ENCODE measurements at places on chromosomes 5 and 9.

DNA sequence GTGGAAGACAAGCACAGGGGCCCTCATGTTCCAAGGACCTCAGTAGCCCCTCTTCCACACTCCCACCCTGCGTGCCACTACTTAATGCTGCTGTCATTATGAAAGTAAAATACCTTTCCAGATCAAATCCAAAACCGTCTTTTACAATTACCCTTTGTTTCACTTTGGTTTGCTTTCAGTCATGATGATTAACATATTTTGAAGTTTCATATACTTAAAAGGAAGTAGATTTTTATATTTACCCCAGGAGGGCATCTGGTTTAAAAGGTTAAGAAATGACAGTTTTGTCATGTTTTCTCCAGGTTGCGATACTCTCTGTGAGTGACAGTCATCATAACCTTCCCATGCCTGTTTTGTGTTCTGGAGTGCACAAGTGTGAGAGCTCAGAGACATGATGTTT, 13.5 kb upstream of the MAP1B start:
- DNase-seq = peak; percentile 16
- H3K27ac ChIP-seq = no peak overlapping the region
- H3K36me3 ChIP-seq = no peaks in the 10 kb centered on the region
- H3K27me3 ChIP-seq = no peaks in the 10 kb centered on the region
- no peak overlapping the region for H3K4me3 ChIP-seq

DNA sequence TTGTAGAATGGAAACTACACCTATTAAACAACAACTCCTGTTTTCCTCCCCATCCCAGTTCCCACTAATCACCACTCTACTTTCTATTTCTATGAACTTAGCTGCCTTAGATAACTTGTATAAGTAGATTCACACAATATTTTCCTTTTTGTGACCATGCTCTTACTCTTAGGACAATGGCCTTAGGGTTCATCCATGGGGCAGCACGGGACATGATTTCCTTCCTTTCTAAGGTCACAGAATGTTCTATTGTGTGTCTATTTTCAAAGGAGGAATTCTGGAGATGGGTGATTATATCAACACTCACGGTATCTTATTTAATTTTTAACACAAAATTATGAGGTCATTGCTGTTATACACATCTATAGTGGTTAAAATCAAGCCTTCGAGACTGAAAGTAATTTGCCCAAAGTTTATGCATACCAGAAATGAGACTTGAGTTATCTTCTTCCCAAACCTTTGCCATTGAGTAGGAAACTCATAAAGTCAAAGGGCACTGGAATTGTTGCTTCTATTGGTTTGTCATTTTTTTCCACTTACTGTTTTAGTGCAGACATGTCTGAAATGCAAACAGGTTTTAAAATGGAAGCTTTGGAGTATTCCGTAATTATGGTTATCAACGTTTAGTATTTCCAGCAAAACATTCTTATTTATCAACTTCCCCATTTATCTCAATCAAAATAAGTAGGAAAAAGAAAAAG, 23.6 kb downstream of the CTSL start:
- no peaks in the 10 kb centered on the region for H3K4me1 ChIP-seq
- no peak overlapping the region for H3K4me3 ChIP-seq
- H3K27ac ChIP-seq = no peak overlapping the region
- H3K27me3 ChIP-seq = peaks cover 3% of the 10 kb centered on the region
- DNase-seq = no peak

DNA sequence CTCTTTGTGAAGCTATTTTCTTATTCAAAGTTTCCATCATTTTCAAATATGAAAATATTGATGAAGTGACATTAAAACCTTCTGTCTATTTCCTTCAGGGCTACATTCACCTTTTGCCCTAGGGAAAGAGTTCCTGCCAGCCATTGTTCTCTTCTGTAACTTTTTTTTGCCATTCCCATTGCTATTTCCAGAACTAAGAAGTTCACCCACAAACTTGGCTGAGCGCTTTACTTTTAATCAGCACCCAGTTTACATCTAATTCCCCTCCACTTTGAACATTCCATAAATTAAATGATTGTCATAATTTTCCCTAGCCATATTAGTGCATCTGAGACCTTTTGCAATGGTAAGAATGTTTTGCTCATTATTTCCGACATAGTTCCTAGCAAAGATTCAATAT, 4.4 kb downstream of the IL33 start:
- no peaks in the 10 kb centered on the region for H3K36me3 ChIP-seq
- no peak overlapping the region for H3K27ac ChIP-seq
- DNase-seq = no peak

GRCh38 chr9:8448226-8448625, 648.6 kb upstream of the DMAC1 start:
- H3K27ac ChIP-seq = no peak overlapping the region
- H3K36me3 ChIP-seq = no peaks in the 10 kb centered on the region
- no peaks in the 10 kb centered on the region for H3K4me1 ChIP-seq
- no peaks in the 10 kb centered on the region for H3K27me3 ChIP-seq

DNA sequence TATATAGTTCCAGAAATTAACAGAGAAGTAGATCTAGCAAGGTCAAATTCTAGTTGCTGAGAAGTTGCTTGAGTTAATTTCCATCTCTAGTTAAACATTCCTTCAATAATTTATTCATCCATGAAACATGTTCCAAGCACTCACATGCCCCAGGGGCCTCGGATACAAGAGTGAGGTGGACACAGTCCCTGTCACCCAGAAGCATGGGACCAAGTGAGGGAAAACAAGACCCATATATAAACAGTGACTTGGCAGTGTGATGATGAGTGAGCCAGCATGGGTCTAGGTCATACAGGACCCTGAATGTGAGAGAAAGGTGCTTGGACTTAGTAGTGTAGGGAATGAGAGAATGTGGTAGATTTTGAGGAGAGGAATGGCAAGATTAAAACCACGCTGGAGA, 216.9 kb downstream of the TTLL11 start:
- no peaks in the 10 kb centered on the region for H3K27me3 ChIP-seq
- no peak overlapping the region for H3K27ac ChIP-seq
- no peaks in the 10 kb centered on the region for H3K36me3 ChIP-seq
- DNase-seq = no peak
- H3K4me3 ChIP-seq = no peak overlapping the region
- no peaks in the 10 kb centered on the region for H3K4me1 ChIP-seq

DNA sequence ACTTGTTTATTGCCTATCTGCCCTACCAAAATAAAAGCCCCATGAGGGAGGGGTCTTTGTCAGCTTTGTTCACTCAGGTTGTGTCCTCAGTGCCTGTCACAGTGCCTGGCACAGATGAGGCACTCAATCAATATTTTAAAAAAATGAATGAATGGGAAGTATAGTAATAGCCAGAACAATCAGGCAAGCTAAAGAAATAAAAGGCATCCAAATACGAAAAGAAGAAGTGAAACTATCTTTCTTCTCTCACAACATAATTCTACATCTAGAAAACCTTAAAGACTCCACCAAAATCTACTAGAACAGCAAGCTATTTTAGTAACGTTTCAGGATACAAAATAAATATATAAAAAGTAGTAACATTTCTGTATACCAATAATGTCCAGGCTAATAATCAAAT, 37.8 kb upstream of the C5orf63 start:
- H3K27ac ChIP-seq = no peak overlapping the region
- H3K4me1 ChIP-seq = no peaks in the 10 kb centered on the region
- peaks cover 3% of the 10 kb centered on the region for H3K27me3 ChIP-seq
- H3K4me3 ChIP-seq = no peak overlapping the region
- H3K36me3 ChIP-seq = no peaks in the 10 kb centered on the region

- no peak overlapping the region for H3K27ac ChIP-seq
- no peak for DNase-seq
- no peaks in the 10 kb centered on the region for H3K27me3 ChIP-seq
- no peaks in the 10 kb centered on the region for H3K36me3 ChIP-seq
- H3K4me1 ChIP-seq = no peaks in the 10 kb centered on the region
Measured at GRCh38 chr5:150589862-150590601, 50.4 kb upstream of the SYNPO start.

DNA sequence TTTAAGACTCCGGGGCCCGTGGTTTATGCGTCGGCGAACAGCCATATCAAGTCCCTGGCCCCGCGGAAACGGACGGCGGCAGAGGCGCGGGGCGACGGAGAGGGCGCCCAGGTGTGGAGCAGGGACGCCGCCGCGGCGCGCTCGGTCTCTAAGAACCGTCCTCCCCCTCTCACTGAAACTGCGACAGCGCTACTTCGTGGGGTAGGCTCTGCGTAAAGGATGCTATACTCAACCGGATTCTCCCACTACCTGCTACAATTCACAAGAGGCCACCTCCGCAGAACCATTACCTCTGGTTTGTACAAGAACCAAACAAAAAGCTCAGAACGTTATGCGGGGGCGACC, 404 bp downstream of the MRNIP start:
- H3K27me3 ChIP-seq = no peaks in the 10 kb centered on the region
- peak; percentile 36 for DNase-seq
- peaks cover 4% of the 10 kb centered on the region for H3K36me3 ChIP-seq
- peak overlapping the region; percentile 89 for H3K4me3 ChIP-seq

GRCh38 chr9:98457726-98458370, 202.4 kb upstream of the TBC1D2 start:
- no peaks in the 10 kb centered on the region for H3K36me3 ChIP-seq
- no peak overlapping the region for H3K27ac ChIP-seq
- no peaks in the 10 kb centered on the region for H3K4me1 ChIP-seq

GRCh38 chr5:154039458-154039829, 677 bp downstream of the MFAP3 start:
- H3K27me3 ChIP-seq = no peaks in the 10 kb centered on the region
- peak overlapping the region; percentile 87 for H3K27ac ChIP-seq
- no peak for DNase-seq

DNA sequence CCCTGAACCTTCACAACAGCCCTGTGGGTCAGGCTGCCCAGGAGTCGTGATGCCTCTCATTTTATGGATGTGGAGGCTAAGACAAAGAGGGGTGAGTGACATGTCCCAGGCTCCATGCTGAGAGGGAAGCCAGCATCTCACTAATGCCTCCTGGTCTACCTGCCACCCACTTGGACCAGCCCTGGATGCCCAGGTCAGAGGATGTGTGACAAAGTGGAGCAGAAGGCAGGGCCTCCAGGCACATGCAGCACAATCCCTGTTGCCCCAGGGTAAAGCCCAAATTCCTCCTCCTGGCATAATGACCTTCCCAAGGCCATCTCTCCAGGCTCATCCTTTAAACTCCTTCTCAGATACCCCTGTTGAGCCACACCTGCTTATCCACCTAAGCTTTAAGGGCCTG, 51.4 kb upstream of the XPA start:
- H3K27me3 ChIP-seq = peaks cover 34% of the 10 kb centered on the region
- H3K36me3 ChIP-seq = no peaks in the 10 kb centered on the region
- H3K4me1 ChIP-seq = no peaks in the 10 kb centered on the region
- no peak for DNase-seq
- no peak overlapping the region for H3K4me3 ChIP-seq

DNA sequence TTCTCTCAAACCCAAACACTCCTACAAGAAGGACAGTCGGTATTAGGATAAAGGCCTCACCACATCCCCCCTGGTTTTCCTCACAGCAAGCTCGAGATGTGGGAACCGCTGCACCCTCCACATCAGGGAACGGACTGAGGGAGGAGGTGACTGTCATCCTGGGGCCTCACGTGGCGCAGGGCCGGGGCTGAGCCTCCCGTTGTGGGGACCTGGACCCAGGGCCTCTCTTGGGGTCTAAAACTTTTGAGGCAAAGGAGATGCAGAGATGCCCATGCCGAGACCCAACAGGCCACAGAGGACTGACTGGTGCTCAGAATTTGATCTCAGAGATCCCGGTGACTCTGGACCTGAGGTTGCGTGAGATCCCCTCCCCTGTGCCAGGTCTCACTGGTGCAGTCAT, 72.7 kb downstream of the MRPL36 start:
- no peaks in the 10 kb centered on the region for H3K27me3 ChIP-seq
- no peak overlapping the region for H3K4me3 ChIP-seq
- no peaks in the 10 kb centered on the region for H3K36me3 ChIP-seq
- no peak overlapping the region for H3K27ac ChIP-seq
- no peak for DNase-seq
- H3K4me1 ChIP-seq = no peaks in the 10 kb centered on the region

DNA sequence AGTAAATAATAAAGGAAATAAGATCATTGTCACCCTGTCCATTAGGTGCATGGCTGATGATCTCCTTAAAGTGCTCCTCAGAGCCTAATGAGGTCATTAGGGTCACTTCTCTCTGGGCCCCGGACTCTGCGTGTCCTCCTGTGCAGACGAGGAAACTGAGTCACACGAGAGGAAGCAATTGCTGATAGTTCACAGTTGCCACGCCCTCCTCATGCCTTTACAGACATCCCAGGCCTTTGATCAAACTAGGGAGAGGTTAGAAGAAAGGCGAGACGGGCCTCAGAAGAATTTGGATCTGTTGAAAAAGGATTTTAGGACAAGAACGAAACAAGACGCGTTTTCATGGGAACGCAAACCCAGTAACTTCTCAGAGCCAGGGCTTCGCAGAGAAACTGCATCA, 32.0 kb upstream of the MSX2 start:
- DNase-seq = no peak
- H3K27me3 ChIP-seq = peaks cover 25% of the 10 kb centered on the region
- no peaks in the 10 kb centered on the region for H3K4me1 ChIP-seq
- no peak overlapping the region for H3K4me3 ChIP-seq

GRCh38 chr5:126014676-126015075, 408.5 kb upstream of the GRAMD2B start:
- H3K36me3 ChIP-seq = no peaks in the 10 kb centered on the region
- H3K27ac ChIP-seq = no peak overlapping the region
- no peaks in the 10 kb centered on the region for H3K27me3 ChIP-seq
- H3K4me3 ChIP-seq = no peak overlapping the region
- DNase-seq = no peak

DNA sequence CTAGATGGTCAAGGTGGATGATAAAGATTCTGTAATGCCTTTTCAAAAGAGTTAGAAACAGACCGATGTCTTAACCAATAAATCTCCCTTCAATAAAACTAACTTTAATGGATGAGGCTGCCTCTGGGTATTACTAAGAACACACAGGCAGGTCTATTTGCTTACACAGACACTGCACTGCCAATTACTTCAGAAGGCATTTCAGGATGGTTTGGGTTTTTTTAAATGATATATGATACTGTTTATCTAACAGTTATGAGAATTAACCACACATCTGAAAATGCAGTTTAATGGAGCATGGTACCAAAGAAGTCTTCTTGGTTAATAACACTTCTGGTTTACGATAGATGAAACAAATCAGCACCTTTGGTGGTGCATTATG, 367.9 kb upstream of the GRAMD2B start:
- no peaks in the 10 kb centered on the region for H3K4me1 ChIP-seq
- no peak overlapping the region for H3K4me3 ChIP-seq
- no peaks in the 10 kb centered on the region for H3K36me3 ChIP-seq
- no peak for DNase-seq
- no peaks in the 10 kb centered on the region for H3K27me3 ChIP-seq

GRCh38 chr5:96896806-96897205, 20.5 kb downstream of the ERAP2 start:
- H3K36me3 ChIP-seq = peaks cover 75% of the 10 kb centered on the region
- no peak for DNase-seq
- peaks cover 29% of the 10 kb centered on the region for H3K4me1 ChIP-seq
- peak overlapping the region; percentile 85 for H3K4me3 ChIP-seq

DNA sequence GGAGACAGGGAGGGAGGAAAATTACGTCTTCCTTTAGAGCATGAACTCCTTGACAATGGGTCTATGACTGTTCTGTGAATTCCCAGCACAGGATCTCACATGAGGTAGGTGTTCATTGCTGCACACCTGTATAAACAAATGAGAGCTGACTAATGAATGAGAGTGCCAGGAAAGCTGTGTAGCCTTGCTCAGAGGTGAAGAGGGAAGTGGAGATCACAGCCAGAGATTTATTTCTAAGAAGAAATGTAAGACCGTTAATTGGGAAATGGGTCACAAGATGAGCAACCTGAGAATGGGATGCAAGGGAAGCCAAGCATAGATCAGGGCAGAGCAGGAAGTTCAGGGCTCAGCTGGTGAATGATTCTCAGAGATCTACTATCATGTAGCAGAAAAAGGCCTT, 295.1 kb downstream of the CDK5RAP2 start:
- no peak overlapping the region for H3K27ac ChIP-seq
- no peaks in the 10 kb centered on the region for H3K27me3 ChIP-seq
- H3K4me1 ChIP-seq = no peaks in the 10 kb centered on the region
